ENCODE measurements at places on chromosomes 7 and 10.

GRCh38 chr7:140304191-140304799 lies 94.0 kb downstream of the SLC37A3 start:
- no peak for DNase-seq

- no peak for DNase-seq
Observed at GRCh38 chr10:89683883-89684282, 17.5 kb upstream of the KIF20B start.

- DNase-seq = no peak
Observed at GRCh38 chr7:96388620-96389383, 66.9 kb upstream of the SLC25A13 start.

DNA sequence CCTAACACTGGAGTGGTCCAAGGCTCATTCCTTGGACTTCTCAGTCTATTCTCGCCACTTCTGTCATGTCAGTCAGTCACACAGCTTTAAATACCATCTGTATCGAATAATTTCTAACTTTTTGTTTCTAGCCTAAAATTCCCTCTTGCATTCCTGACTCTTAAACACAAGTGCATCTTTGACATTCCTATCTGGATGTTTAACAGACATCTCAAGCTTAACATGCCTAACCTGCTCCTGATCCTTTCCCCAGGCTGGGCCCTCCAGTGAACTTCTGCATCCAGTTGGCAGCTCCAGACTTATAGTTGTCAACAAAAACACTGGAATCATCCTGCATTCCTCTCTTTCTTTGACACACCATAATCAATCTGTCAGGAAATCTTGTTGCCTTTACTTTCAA lies 4.5 kb upstream of the ABCB4 start:
- no peak for DNase-seq

DNA sequence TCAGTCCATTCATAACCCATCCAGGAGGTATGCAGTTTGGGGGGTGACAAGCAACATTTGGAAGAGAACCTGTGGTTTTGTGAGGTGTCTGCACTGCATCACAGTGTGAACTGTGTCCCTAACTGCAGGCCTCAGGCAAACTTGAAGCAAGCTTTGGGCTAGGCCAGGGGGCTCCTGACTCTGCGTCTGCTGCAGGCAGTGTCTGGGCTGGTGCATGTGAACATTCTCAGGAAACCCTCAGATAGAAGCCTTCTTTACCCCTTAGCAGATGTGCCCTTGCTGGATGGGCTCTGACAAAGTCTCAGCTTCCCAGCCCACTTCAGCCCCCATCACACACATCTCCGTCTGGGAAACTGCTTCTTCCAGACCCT lies 61.0 kb downstream of the VIPR2 start:
- DNase-seq = no peak

DNA sequence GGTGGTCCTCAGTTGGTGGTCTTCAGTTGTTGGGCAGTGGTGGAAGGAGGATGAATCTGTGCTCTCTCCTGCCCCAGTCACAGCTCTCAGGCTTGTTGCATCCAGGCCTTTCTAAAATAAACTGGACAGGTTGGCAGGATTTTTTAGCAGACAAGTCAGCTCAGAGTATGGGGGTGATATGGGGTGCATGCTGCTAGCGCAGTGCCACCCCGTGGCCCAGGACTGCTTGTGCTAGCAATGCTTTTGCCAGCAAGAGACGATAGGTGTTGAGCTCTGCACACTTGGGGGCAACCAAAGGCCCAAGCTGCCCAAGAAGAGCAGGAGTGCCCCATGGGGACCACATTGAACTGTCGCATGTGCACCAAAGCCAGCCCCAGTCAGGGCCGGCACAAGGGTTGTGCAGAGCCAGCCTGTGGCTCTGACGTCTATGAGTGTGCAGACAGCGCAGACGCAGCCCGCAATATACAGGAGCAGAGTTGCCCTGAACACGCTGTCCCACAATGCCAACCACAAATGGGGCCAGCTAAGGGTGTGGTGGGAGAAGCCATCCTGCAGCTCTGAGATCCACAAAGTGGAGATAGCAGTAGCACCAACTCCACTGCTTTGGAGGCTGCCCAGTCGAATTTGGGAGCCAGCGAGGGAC lies 49.8 kb upstream of the PDSS1 start:
- DNase-seq = no peak

GRCh38 chr7:116384936-116385635 lies 114.5 kb upstream of the CAV2 start:
- no peak for DNase-seq

GRCh38 chr7:35717013-35717412 lies 22.1 kb upstream of the HERPUD2 start:
- DNase-seq = no peak

GRCh38 chr7:1965579-1966294 lies 267.0 kb downstream of the MAD1L1 start:
- DNase-seq = peak; percentile 89

DNA sequence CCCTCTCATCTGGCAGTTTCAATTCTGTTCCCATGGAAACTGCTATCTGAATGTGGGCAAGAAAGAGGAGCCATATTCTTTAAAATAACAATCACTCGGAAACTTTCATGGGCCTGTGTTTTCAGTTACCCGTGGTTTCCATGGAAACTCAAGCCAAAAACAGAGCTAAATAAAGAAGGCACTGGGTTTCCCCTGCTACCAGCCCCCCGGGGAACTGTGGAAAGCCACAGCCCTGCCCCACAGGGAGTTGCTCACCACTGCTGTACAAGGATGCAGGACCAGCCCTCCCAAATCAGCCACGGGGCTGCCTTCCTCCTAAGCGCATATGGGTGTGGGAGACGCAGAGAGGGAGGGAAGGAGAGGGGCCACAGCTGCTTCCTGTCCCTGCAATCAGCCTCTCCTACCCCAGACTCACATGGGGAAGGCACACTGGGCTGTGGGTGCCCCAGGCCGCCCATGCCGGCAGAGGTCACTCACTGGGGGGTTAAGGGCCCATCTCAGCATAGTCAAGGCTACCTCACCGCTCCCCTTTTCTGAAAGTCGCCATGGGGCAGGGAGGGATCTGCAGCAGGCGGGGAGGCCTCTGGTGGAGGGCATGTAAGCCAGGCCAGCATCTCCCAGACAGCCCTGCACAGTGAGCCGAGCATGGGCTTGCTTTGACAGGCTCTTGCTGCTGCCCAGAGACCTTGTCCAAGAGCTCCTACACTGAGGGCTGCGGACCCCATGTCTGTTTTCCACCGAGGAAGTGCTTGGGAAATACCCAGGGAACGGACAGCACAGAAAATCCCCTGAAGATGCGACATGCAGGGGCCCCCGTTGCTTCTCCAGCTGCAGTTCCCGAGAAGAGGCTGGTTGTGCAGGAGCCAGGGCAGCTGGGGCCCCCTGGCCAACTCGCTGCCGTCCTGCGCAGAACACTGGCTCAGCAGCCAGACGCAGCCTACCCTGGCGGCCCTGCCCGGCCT lies 157.3 kb upstream of the PPP2R2D start:
- DNase-seq = no peak

DNA sequence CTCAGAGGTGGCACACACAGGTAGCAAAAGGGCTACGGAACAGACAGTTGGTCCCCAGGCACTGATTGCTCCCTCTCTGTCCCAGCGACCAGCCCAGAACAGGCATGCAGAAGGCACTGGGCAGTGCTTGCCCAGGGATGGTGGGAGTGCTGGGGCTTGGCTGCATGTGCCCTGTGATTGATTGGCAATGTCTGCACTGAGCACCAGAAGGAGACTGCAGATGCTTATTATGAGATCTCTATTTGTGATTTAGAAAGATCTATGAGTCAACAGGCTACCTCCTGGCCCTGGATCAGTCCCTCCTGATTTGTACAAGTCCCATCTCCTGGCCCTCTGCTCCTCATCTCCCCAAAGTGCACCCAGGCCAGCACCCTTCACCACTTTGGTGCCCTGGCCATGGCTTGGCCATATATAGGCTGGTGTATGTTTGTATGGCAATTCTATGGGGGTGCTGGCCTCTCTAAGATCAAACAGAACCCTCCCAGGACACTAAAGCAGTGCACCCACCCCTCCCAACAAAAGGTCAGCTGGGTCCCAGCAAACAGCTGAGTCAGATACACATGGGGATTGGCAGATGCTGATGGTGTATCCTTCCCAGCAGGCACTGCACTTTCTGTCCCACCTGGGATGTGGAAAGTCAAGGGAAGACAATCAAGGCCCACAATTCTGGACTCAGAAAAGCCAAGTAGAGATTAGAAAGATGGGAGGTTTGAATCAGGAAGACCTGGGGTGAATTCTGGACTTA lies 30.9 kb downstream of the CAMK2B start:
- no peak for DNase-seq

- no peak for DNase-seq
Observed at GRCh38 chr7:90686146-90686545, 90.0 kb downstream of the CDK14 start.

- DNase-seq = no peak
Observed at GRCh38 chr7:151488096-151488495, 31.6 kb downstream of the RHEB start.

DNA sequence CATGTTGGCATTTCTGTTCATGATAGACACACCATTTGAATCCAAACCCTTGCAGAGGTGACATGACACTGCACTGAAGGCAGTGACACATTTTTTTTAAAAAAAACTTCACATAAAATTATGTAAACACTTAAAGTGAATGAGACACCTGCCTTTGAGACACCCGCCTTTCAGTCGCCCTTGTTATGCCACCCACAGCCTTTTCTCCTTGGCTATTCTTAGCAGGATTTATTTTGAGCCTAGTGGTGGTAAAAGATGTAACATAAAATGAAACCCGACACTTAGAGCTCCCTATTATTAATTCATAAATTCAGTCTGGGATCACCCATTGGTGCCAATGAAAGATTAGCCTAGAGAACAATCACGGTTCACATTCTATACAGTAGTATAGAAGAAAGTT lies 161.3 kb downstream of the DYNC1I1 start:
- no peak for DNase-seq

DNA sequence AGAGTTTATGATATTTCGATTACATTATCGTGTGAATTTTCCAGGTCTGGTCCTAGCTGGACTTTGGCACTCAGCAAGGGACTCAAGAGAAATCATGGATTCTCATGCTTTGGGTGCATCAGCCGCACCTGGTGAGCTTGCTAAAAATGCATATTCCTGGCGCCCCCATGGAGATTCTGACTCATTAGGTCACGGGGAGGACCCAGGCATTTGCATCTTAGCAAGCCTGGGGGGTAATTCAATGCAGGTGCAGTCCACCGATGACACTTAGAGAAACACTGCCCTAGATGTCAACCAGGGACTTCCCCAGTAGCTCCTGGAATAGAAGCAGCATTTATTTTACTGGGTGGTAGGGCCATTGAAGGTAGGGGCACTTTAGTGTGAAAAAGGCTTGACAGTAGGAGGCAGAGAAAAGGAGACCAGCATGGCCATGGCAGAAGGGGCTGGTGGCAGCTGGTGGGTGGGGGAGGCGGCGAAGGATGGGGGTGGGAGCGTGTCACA lies 29.9 kb upstream of the PDCD4 start:
- DNase-seq = no peak

GRCh38 chr7:108103558-108104298 lies 26.4 kb downstream of the LAMB4 start:
- no peak for DNase-seq

DNA sequence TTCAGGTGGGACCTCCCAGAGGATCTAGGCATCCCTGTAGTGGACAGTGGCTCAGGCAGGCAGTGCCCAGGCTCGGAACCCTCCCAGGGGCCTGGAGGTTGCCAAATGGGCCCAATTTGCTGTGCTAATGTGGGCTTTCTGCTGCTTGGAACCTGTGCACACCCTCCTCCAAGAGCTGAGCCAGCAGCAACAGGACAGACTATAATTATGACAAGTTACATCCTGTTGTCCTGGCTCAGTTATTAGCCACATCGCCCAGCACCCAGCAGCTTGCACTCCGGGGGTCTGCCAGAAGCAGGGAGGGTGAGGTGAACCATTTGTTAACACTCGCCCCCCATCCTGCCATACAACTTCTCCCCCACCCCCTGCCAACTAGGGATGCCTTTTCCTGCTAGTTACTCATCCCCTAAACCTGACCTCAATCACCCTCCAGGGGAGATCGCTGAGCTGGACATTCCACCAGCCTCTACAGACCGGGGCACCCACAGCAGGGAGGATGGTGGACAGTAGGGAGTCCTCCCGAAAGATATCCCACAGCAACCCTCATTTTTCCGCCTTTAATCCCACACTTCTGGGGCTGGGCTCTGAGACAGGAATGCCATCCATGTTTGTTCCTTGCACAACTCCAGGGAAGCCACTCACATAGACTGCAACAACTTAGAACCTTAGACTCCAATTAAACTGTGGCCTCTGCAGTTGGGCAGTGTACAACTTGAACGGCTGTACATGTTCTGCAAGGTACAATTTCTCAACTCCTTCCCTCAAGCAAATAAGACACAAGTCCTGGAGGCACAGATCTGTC lies 7.9 kb upstream of the MYL10 start:
- DNase-seq = no peak

GRCh38 chr7:40197527-40197926 lies 62.7 kb downstream of the SUGCT start:
- no peak for DNase-seq

- DNase-seq = no peak
Observed at GRCh38 chr10:5688587-5688986, 3.9 kb downstream of the TASOR2 start.

GRCh38 chr10:123911866-123912265 lies 20.3 kb upstream of the CPXM2 start:
- no peak for DNase-seq

GRCh38 chr10:75613685-75614504 lies 182.5 kb downstream of the LRMDA start:
- DNase-seq = no peak

GRCh38 chr7:139777133-139777891 lies 486 bp downstream of the HIPK2 start:
- peak; percentile 72 for DNase-seq

DNA sequence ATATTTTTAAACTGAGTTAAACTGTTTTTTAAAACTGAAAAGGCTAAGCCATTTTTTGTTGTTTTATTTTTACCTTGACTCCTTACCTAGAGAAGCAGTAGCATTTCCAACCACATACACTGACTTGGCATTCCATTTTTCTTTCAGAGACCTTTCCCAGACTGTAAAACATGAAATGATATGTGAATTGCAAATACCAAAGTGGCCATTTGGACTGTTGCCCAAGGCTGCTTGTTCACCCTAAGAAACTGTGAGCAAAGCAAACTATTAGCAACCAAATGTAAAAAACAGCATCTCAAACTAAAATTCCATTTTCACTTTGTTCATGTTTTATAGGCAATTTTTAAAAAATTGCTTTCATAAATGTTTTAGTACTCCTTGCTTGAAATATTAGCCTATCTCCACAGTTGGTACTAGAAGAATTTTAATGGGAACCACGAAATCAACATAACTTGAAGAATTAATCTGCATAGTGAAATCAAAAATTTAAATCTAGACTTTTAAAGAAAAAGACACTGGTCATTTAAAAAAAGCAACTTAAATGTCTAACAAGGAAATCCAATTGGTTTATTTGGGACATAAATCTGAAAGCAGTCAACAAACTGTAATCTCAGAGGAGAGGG lies 10.8 kb downstream of the UROS start:
- DNase-seq = no peak

- no peak for DNase-seq
Observed at GRCh38 chr10:124213471-124213870, 120.1 kb upstream of the CHST15 start.

GRCh38 chr7:22114440-22114981 lies 168.8 kb upstream of the CDCA7L start:
- DNase-seq = peak; percentile 48
